ENCODE measurements at places on chromosomes 3 and 15.

DNA sequence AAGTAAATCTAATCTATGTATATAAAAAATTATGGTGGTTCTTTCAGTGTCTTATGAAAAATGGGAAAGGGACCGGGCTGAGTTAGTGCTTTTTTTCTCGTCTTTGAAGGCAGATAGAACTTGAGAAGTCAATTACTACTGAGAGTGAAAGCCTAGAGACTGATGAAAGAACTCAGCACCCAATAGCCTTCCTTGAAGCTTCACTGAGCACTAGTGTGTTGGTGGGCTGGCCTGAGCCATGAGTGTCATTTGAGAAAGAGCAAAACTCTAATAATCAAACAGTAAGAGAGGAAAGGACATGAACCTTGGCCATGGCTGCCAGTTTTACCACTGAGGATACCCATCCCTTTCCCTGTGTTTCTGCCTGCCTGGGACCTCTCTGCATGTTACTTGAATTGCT lies 428.3 kb upstream of the RASGRP1 start:
- no peaks in the 10 kb centered on the region for H3K27me3 ChIP-seq
- H3K4me3 ChIP-seq: no peak overlapping the region
- no peak for DNase-seq
- H3K27ac ChIP-seq: no peak overlapping the region

DNA sequence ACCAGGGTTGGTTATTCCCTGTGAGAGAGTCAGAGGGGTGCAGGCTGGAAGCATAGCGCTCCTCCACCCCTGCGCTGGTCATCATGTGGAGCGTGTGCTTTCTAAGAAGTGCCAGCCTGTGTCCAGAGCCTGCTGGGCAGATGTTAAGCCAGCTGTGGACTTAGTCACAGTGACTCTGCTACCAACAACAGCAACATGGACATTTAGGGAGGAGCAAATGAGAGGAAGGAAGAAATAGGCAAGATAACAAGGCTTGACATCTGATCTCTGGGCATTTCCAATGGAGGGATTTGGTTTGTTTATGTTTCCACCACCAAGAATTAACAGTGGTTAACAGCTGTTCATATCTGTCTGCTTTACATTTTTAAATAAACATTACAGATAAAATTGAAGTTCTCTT lies 36.4 kb upstream of the MYZAP start:
- no peak overlapping the region for H3K4me3 ChIP-seq
- peaks cover 33% of the 10 kb centered on the region for H3K4me1 ChIP-seq
- H3K27ac ChIP-seq: no peak overlapping the region
- DNase-seq: no peak

DNA sequence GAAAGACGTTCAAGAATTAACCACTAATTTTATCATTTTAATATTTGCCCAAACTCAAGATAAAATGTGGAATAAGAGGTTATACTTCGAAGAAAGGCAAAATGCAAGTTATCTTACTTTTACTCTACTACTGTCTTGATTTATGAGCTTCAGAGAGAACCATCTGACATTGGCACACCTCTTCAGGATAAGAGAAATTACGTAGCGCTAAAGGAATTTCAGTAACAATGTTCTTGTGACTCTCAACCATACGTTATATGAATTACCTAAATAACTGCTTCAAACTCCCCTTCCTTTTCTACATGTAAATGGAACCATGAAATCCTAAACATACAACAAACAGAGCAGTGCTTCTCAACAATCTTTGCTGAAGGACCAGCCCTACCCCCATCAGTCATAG lies 96.8 kb downstream of the ZNF385D start:
- H3K36me3 ChIP-seq: no peaks in the 10 kb centered on the region
- DNase-seq: no peak
- peaks cover 9% of the 10 kb centered on the region for H3K4me1 ChIP-seq
- no peaks in the 10 kb centered on the region for H3K27me3 ChIP-seq
- no peak overlapping the region for H3K27ac ChIP-seq
- H3K4me3 ChIP-seq: no peak overlapping the region

- H3K27ac ChIP-seq: no peak overlapping the region
- no peaks in the 10 kb centered on the region for H3K4me1 ChIP-seq
- H3K27me3 ChIP-seq: no peaks in the 10 kb centered on the region
- peaks cover 40% of the 10 kb centered on the region for H3K36me3 ChIP-seq
These were observed 23.1 kb upstream of the PDCD7 start for GRCh38 chr15:65156692-65157091.

- DNase-seq: no peak
- H3K27ac ChIP-seq: no peak overlapping the region
- H3K27me3 ChIP-seq: no peaks in the 10 kb centered on the region
- H3K36me3 ChIP-seq: no peaks in the 10 kb centered on the region
- H3K4me3 ChIP-seq: no peak overlapping the region
- no peaks in the 10 kb centered on the region for H3K4me1 ChIP-seq
These were observed 41.3 kb downstream of the CDAN1 start for GRCh38 chr15:42695527-42696071.

DNA sequence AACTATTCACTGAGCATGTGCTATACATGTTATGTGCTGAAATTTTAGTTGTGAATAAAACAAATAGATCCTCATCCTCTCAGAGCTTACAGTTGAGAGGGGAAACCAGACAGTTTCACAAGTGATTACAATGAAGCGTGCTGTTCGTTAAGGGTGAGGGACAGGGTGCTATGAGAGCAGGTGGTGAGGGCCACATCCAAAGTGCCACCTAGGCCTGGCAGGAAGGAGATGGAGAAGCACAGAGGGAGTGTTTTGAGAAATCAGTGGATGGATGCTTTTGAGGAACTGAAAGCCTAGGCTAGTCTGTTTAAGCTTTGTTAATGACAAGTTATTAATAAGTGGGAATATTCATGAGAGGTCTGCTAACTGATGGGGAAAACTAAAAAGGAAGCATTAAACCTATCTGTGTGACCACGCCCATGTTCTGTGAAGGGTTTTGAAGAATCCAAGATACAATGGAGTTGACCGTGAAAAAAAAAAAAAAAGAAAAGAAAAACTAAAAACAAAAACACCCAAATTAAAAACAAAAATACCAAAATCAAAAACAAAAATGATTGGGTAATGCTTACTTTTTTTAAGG lies 7.3 kb downstream of the MCTP2 start:
- no peaks in the 10 kb centered on the region for H3K36me3 ChIP-seq
- peaks cover 20% of the 10 kb centered on the region for H3K4me1 ChIP-seq

Measured in WTC11 (cell line).